ENCODE measurements at places on chromosomes 16 and 17.

GRCh38 chr17:66425756-66426396 lies 123.5 kb downstream of the PRKCA start:
- no peak for DNase-seq

DNA sequence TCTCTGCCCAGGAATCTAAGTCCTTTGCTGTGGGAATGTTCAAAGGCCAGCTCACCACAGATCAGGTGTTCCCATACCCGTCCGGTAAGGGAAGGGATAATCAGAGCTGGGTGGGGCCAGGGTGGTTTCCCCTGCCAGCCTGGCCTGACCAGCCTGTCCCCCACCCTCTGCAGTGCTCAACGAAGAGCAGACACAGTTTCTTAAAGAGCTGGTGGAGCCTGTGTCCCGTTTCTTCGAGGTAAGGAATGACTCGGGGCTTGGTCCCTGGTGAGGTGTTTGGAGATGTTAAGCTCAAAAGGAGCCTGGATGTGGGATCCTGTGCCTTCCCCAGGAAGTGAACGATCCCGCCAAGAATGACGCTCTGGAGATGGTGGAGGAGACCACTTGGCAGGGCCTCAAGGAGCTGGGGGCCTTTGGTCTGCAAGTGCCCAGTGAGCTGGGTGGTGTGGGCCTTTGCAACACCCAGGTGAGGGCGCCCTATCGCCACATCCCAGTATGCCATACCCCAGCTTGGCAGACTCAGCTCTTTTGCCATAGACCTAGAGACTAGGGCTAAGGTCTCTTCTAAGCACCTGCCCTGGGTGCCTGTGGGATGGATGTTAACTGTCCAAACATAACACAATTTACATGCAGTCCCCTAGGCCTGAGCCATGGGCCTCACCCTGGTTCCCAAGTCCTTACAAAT lies 997 bp downstream of the ACADVL start:
- no peak for DNase-seq

DNA sequence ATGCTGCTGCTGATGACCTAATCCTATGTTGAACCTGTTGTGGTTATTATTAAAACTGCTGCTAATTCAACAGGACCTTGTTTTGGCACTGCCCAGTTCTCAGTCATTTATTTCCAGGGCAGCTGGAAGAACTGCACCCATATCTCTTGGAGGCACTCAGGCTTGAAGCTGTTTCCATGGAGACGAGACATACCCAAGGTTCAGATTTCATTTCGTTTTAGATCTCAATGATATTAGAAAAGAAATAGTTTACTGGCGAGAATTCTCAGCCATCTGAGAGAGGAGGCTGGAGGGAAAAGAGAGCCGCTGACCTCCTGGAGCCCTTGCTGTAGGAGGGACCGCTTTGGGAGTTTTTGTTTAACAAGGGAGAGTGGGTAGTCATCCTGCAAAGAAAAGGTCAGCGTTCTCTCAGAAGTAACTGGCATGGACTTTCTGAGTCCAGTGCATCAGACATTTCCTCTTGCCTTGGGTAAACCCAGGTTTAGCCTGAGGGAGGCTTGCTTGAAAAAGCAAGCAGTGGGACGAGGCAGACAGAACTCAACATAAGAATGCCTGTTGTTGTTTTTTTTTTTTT lies 75.4 kb downstream of the YPEL2 start:
- no peak for DNase-seq

GRCh38 chr16:67917852-67918236 lies 13.8 kb downstream of the CTRL start:
- no peak for DNase-seq

DNA sequence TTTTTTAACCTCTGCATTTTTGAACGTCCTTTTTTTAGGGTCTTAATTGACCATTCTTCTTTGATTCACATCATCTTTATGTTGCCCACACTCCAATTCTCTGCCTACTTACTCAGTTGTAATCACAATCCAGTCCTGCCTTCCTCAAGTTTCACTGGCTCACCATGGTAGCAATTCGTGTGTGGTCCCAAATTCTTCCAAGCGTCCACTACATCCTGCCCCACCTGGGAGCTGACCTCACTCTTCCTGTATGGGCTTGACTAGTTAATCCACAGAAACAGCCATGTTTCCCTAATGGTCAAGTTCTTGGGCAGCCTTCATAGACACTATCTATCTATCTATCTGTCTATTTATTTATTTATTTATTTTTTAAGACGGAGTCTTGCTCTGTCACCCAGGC lies 7.1 kb downstream of the TLCD2 start:
- no peak for DNase-seq

- DNase-seq: no peak
Measured at GRCh38 chr16:2148714-2149629, 547 bp downstream of the RAB26 start.

DNA sequence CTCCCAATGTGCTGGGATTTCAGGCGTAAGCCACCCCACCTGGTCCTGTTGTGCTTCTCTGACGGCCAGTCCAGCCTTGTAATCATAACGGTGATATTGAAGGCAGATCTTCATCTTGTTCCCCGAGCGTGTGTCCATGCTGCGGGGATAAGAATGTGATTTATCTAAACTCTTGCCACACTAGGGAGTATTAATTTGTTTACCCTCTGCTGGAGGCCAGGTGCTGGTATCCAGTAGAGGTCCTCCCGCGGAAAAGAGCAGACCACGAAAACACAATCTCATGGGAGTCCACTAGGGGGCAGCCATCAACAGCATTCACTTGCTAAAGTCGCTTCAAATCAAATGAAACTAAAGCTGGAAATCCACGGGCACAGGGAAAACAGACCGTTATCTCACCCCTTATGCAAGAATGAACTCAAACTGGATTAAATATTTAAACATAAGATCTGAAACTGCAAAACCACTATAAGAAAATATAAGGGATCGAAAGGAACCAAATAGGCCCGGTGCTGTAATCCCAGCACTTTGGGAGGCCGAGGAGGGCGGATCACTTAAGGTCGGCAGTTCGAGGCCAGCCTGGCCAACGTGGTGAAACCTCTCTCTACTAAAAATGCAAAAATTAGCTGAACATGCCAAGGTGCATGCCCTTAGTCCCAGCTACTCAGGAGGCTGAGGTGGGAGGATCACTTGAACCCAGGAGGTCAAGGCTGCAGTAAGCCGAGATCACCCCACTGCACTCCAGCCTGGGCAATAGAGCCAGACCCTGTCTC lies 22.3 kb upstream of the RBBP6 start:
- DNase-seq: peak; percentile 52

DNA sequence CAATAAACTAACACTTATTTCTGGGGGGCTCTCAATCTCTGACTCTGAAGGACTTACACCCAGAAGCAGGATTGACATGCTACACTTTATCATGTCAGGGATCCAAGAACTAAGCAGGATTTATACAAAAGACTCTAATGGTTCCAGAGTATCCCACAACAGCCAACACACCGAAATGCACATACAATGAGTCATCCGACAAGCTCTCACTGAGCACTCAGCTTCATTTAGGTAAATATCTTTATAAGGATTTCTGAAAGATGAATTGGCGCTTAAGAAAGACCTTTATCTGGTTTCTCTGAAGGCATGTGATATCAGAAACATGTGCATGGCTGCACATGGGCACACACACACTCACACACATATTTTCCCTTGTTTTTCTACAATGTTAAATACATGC lies 77.2 kb downstream of the TOX3 start:
- DNase-seq: no peak

DNA sequence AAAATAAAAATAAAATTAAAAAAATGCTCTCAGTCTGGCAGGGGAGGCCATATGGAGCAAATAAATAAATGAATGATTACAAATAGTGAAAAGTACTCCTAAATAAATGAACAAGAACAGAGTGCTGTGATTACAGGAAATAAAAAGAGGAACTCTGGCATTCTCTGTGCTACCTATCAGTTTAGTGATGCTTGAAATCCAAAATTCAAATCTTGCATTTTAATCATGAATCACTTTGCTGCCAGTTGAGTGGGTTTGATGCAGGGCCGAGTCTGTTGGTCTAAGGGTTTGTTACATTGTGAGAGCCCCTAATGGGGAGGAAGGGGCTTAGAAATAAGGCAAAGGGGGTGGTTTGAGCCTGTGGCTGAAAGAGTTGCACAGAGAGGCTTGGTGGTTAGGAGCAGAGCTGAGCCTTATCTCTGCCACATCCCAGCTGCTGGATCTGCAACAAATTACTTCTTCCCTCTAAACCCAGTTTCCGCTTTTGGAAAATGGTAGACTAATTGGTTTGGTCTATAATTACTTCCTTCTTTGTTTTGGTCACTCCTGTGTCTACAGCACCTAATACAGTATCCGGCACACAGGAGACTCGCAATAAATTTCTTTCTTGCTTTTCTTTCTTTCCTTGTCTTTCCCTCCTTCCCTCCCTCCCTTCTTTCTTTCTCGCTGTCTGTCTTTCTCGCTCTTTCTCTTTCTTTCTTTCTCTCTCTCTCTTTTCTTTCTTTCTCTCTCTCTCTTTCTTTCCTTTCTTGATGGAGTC lies 6.3 kb upstream of the ABCC1 start:
- no peak for DNase-seq

DNA sequence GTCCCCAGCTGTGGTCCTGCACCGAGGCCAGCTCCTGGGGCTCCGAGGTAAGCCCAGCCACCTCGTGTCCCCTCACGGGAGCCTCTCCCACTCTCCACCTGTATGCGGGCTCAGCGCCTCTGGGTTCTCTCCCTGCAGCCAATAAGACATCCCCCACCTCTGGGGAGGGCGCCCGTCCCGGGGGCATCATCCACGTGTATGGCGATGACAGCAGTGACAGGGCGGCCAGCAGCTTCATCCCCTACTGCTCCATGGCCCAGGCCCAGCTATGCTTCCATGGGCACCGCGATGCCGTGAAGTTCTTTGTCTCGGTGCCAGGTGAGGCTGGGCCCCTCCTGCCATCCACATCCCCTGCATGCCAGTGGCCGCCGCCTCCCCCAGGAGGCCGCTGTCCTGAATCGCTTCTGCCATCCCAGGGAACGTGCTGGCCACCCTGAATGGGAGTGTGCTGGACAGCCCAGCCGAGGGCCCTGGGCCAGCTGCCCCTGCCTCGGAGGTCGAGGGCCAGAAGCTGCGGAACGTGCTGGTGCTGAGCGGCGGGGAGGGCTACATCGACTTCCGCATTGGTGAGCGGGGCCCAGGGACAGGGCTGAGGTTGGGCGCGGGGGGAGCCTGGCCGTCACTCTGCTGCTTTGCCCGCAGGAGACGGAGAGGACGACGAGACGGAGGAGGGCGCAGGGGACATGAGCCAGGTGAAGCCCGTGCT lies 3.1 kb downstream of the NME3 start:
- DNase-seq: no peak

DNA sequence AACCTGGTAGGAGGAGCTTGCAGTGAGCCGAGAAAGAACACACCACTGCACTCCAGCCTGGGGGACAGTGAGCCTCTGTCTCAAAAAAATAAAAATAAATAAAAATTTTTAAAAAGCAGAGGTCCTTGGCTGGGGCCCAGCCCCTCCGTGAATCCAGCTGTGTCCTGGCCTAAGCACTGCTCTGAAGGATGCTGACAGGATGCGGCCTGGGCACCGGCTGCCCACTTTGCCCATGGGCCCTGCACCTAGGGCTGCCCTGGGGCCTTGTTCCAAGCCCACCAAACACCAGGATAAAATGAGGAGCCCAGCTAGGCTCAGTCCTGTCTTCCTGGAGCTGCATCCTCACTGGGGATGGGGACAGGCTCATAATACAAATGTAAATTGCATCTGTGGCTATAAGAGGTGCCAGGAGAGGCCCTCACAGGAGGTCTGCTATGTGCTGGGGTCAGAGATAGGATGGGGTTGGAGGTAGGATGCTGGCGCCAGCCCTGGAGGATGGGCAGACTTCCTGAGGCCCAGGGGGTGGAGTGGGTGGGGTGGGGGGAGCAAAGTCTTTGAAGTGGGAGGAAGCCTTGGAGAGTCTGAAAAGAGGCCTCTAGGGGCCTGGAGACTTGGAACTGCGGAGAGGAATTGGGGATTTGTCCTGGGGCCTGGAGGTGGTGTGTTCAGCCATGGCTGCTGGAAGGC lies 6.2 kb downstream of the C16orf89 start:
- DNase-seq: no peak

DNA sequence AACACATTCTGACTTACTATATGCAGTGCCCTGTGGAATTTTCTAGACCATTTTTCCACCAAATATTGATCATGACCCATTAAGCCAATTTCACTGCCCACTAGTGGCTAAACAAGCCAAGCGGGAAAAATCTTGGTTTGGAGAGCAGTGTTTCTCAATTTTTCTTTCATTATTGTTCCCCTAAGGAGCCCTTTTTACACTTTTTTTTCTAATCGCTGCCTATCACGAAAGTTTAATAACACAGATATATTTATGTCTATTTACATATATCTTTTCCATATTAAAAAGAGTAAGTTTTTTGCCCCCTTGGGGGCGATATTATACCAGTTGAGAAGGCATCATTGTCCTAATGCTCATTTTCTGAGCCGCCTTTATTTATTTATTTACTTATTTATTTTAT lies 10.8 kb upstream of the TLCD3B start:
- DNase-seq: no peak

DNA sequence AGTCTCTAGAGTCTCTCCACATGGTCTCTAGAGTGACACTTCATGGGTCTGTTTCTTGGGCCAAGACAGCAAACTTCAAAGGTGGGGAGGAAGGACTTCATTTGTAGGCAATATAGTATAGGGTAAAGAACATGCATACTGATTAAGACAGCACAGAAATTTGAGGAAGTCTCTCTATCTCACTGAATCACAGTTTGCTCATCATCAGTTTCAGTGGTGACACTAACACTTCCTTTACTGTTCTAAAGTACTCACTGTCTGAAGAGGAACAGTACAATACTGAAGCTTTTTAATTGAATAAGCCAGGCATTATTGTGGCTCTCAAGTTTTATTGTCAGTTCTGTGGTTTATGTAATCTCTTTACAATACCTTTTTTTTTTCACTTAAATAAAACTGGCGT lies 656.4 kb upstream of the CDH8 start:
- DNase-seq: no peak

GRCh38 chr16:85570213-85570734 lies 42.8 kb upstream of the GSE1 start:
- no peak for DNase-seq

DNA sequence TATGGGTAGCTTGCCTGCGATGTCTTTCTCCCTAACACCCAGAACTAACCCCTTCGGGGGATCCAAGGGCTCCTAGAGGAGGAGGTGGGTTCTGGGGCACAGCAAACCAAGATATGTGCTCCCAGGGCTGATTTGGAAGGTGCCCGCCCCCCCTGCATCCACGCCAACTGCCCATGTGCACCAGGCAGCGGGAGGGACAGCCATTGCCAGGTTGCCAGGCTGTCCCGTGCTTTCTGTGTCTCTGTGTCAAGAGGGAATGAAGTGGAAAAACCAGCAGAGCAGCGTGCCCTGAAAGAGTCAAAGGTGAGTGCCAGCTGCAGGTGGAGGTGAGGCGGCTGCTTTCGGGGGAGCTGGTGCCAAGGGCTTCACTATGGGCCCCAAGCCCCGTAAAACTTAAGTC lies 6.4 kb downstream of the TEKT5 start:
- no peak for DNase-seq
